Right lobe of liver (tissue), 6 donors: ENCODE measurements at places on chromosomes 13 and 19.

GRCh38 chr19:13974073-13974472 lies 21.8 kb downstream of the DCAF15 start:
- DNase-seq: no peak

- peak; percentile 67 for DNase-seq
Observed at GRCh38 chr19:49801966-49802661, 11.0 kb downstream of the FUZ start.

DNA sequence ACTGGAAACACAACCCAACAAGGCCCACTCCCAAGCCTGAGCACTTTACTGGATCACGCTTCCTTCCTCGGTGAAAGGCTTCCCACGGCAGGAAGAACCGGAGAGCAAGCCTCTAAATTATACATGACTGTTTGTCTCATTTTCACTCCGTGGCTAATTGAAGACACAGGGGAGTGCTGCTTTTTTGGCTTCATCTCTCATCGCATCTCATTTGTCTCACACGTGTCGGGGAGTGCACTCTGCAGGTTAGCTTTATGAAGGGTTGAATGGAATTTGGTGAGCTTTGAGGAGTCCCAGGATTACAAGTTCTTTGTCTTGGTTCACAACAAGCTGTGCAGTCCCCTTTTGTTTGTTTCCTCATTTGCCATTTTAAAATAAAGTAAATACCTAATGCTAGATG lies 544.6 kb downstream of the GPC6 start:
- DNase-seq: no peak

DNA sequence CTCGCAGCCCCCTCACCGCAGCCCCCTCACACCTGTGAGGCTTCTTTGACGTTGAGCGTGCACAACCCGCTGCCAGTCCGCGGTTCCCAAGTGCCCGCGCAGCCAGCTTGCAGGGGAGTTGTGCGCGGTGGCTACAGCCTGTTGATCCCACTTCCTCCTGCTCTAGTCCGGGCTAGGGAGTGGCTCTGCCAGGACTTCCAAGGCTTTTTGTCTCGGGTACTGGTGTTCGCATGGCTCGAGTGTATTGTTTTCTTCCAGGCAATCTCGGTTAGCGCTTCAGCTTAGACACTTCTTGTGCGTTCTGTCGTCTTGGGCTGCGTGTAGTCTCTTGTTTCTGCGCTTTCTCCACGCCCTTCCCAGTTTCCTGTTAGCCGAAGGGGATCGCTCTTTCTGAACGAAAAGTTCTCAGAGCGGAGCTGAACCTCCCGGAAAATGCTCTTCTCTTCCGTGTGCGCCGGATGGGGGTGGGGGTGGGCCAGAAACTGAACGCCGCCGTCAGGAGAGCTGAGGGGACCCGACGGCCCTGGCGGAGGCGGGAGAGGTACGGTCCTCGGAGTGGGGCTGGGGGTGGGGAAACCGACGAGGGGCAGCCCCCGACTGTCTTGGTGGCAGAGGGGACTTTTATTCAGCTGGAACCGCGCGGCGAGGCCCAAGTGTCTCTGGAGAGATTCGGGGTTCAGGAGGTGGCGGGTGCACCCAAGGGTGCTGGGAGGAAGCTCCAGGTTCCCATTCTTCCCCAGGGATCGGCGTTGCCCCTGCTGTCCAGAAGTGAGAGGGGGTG lies 697 bp upstream of the DGKH start:
- peak; percentile 55 for DNase-seq

DNA sequence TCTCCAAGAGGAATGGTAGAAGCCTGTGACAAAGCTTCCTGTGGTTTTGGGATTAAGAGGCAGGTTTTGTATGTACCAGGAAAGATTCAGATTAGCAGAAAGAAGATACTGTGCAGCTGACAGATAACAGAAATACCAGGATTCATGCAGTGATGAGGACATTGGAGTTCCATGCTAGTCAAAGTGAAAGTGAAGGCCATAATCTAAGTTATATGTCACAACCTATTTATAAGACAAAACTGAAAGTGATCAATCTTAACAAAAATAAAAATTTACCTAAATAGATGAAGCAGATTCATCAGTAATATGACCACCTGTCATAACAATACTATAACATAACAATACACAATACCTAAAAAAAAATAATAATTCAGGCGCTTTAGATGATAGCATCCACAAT lies 1305.2 kb upstream of the PCDH9 start:
- DNase-seq: no peak

GRCh38 chr13:82298106-82298505 lies 1584.2 kb downstream of the SLITRK1 start:
- no peak for DNase-seq

DNA sequence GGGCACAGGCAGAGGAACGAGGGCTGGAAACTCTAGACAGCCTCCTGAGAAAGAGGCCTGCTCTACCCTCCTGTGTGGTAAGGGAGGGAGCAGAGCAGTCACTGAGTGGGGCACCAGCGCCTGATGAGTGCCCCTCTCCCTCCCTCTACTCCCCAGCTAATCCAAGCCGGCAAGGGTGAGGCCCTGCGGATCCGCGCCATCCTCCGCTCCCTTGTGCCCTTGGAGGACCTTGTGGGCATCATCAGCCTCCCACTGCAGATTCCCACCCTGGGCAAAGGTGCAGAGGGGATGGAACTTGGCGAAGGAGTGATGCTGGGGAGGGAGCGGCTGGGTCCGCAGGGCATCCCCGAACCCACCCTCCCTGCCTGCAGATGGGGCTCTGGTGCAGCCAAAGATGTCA lies 67.0 kb downstream of the RYR1 start:
- DNase-seq: no peak

DNA sequence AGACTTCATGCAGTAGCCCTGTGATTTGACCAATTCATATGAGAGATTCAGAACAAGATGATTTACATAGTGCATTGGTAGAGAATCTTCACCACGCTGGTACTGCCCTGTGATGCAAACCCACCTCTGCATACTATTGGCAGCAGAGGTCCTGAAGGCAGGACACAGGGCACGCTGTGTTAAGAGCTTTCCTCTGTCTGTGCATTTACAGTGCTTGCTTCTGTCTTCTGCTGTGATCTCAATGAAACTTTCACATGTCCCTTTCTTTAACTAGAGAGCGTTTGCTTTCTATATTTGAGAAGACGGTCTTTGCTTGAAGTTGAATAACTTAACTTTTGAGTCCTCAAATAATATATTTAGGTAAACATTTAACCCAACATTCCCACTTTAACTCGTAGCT lies 219.0 kb upstream of the SPRY2 start:
- DNase-seq: no peak

GRCh38 chr13:79898996-79899395 lies 418.0 kb downstream of the NDFIP2 start:
- no peak for DNase-seq

DNA sequence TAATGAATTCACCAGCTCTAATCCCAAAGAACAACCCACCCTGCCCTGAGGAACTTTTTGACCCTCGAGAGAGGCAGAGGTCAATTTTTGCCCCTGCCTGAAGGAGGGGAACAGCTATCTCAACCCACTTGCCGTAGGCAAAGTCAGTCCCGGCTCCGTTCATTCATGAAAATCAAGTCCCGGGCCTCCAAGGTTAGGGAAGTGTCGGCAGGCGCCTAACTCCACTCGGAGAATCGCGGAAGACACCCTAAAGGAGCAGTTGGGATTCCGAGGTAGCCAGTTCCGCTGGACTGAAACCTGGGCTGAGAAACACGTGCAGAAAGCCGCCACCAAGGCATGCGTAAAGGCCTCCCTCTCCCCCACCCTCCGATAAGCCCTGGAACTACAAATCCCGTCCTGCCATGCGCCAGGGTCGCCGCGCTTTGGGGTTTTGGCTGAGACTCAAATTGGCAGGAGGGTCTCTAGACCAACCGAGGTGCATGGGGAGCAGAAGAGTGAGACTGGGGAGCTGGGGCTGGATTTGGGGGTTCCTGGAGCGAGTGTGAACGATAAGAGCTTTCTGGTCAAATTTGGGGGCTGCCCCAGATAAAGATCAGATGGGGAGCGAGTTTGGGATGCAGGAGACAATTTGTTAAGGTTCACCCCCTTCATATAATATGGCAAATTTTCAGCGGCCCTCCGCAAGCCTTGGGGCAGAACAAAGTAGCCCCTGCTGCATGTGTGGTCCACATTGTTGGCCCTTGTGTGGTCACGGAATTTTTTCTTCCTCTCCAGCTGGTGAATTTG lies at the start of gene TNPO2:
TNPO2 (minus strand) TSS at position 292 of the 786 bp plus-strand sequence. CDS start 2,955 bp downstream, outside the sequence.
- peak; percentile 66 for DNase-seq

GRCh38 chr13:21458813-21459701 lies at the start of gene ZDHHC20:
Gene ZDHHC20 (minus strand): TSS chr13:21459303. CDS start chr13:21459171, 132 bp downstream.
- DNase-seq: peak; percentile 91

GRCh38 chr19:45847663-45848062 lies 15.3 kb downstream of the SYMPK start:
- peak; percentile 24 for DNase-seq

DNA sequence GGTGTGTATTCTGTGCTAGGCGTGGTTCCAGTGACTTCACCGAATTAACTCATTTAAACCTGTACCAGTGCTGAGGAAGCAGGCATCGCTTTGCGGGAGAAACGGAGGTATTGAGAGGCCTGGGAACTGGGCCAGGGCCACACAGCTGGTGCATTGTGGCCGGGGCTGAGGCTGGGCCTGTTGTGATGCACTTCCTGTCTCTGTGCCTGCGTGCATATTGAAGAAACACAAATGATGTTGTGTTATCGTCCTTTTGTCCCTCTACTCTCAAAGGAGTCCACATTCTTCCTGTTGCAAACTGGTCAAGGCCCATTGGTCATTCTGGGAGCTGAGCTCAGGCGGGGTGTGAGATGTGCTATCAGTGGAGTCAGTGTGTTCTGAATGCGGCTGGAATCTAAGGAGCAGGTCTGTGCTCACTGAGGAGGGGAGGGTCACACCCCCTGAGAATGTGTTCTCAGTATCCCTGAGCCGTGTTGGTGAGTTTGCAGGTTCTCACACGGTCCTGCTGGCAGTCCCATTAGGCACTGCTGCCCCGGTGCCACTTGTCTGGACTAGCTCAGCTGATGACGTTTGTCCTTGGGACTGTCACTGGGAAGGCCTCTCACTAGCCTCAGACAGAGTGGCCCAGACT lies 62.1 kb downstream of the ARHGEF7 start:
- DNase-seq: no peak

- no peak for DNase-seq
Observed at GRCh38 chr19:55179606-55180484, at the start of gene SYT5. Gene SYT5 (minus strand): TSS chr19:55180289. CDS start chr19:55179041, 1,248 bp downstream.

DNA sequence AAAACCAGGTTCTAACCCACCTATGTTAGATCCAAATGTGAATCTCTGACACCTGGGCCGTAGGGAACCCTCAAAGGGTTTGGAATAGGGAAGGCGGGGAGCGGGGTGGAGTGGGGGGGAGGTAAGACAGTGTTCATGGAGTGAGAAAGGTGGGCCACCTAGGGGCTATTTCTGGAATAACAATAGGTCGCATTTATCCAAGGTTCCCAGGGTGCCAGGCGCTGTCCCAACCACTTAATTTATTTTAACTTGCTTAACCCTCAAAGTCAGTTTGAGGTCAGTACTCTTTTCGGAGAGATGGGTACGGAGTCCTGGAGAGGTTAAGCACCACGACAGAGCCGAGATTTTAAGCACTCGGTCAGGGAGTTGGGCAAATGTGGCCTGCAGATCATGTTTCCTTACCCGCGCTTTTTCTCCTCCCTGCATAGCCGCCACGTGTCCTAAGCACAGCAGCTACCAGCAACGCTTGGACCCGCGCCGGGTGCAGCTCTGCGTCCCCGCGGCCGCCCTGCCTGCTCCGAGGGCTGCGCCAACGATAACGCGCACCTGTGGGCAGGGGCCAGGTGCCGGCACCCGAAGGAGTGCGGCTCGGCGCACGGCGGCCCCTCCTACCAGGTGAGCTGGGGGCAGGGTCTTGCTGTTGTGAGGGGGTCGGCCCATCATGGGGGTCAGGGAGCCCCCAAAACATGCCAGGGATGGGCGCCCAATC lies 25.0 kb upstream of the FXYD3 start:
- peak; percentile 73 for DNase-seq

- DNase-seq: no peak
Observed at GRCh38 chr19:1106841-1107660, 3.3 kb downstream of the GPX4 start.

- DNase-seq: no peak
Observed at GRCh38 chr13:84466461-84466860, 584.2 kb upstream of the SLITRK1 start.

DNA sequence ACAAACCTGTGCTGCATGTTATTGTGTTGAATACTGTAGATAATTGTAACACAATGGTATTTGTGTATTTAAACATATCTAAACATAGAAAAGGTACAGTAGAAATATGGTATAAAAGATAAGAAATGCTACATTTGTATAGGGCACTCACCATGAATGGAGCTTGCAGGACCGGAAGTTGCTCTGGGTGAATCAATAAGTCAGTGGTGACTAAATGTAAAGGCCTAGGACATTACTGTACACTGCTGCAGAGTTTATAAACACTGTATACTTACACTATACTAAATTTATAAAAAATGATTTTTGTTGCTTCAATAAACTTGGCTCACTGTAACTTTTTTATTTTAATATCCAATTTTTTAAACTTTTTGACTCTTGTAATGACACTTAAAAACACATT lies 34.4 kb downstream of the LMO7 start:
- no peak for DNase-seq

DNA sequence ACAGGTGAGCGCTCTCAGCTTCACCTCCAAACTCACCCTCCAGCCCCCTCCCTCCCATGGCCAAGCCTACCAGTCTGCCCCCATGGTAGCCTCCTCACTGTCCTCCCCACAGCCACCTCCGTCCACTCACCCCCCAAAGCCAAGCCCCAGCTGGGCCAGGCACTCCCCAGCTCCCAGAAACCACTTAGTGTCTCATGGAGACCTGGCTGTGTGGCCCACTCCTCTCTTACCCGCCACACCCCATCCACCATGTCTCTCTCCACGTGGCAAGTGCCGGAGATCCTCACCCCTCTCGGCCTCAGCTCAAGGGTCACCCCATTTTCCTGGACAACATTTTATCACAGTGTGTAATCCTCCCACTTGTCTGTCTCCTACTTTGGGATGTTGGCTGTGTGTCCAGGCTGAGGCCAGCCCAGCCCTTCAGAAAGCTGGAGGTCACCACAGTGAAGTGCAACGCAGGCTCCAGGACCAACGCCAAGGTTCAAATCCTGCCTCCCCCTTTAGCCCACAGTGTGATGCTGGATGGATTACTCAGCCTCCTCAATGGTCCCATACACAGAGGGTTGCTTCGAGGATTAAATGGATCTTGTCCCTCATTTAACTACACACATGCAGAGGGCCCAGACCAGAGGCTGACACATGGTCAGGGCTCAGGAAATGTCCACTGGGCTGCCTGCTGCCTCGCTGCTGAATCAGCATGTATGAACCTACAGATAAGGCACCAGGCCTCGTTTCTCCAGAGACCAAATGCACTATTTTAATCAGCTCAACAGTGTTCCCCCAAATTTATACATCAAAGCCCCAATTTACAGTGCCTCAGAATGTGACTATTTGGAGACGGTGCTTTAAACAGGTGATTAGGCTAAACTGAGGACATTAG lies 71.3 kb downstream of the CEBPG start:
- DNase-seq: peak; percentile 44

GRCh38 chr13:32315238-32316027 lies at the start of the genes BRCA2 and ZAR1L:
Gene BRCA2 (plus strand): TSS chr13:32315508. CDS start chr13:32316461, 953 bp downstream.
Gene ZAR1L (minus strand): TSS chr13:32315363. CDS start chr13:32311925, 3,438 bp downstream.
- DNase-seq: peak; percentile 92
